Stimulated activated CD8-positive, alpha-beta memory T cell treated with anti-CD3 and anti-CD28 coated beads, Interleukin-7, amount 100 ng/mL, for 24 hours (primary cell): ENCODE measurements at places on chromosomes 11 and 22.

DNA sequence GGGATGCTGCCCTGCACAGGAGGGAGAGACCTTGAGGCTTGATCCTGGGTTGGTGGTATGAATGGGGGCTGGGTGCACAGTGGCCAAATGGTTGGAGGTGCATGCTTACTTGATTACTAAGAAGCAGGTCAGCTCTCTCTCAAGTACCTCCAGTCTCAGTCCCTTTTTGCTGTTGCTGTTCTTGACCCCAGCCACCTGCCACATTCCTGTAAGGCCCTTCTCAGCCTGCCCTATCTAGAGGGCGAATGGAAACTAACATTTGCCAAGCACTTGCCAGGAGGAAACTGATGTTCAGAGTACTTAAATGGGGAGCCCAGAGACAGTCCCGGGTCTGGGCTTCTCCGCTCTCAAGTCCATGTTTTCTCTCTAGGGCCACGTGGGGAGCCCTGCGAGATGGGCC, 39.9 kb downstream of the CABIN1 start:
- DNase-seq, result no peak

- no peak for DNase-seq
These were observed 23.6 kb downstream of the DUSP8 start for GRCh38 chr11:1548221-1549070.

- no peak for DNase-seq
These were observed 319.1 kb downstream of the BRD1 start for GRCh38 chr22:49508561-49508960.

DNA sequence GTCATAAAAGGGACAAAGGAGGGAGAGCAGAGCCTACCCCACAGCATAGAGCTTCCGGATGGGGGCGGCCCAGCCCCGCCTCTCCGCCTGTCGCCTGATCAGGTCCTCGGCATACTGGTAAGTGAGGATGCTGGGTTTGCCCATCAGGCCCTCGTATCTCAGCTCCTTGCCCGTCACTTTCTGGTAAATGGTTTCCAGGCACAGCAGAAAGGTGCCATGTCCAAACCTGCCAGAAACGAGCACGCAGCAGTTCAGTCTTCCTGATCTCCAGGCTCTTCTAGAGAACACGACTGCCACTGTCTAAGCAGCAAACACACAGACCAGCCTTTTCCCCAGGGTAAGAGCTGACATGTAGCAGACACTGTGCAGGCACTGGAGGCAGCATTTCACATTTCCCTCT, 17.4 kb upstream of the TMEM121B start:
- no peak for DNase-seq

GRCh38 chr22:49215840-49216239, 611.8 kb downstream of the BRD1 start:
- DNase-seq, result no peak

DNA sequence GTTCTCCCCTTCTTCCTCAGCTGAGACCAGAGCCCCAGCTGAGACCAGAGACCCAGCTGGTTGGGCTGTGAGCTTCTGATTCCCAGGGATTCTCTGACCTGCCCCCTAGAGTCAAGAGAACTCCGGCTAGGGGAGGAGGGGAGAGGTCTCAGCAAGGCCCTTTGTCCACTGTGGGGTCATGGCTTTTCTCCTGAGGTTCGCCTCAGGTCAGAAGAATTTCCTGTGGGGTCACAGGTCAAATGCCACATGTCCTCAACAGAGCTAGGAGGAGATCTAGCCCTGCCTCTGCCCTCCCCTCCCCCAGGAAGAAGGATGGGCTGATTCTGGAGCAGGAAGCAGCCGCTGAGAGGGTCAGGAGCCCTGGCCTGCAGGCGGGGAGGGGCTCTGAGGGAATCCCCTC, 23.7 kb downstream of the HTR3A start:
- DNase-seq, result no peak

DNA sequence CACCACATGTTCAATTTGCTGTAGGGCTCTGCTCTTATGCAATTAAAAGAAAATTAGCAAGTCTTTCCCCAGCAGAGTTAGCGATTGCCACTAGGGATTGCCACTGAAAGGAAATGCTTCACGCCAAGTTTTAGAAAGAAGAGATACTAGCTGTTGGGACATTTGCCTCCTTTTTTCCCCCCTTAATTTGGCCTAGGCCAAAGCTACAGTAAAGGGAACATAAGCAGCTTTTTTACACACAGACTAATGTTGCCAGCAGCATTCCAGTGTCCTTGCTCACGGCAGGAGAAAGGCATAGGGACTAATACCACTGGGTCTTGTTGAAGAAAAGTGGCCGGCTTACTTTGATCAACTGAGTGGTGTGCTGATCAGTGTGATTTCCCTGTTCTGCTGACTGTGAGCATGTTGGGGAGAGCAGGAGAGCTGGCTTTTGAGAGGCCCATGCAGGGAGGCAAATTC, 71.2 kb downstream of the PHF21A start:
- DNase-seq, result no peak

GRCh38 chr11:129423426-129423825, 47.8 kb downstream of the BARX2 start:
- no peak for DNase-seq

DNA sequence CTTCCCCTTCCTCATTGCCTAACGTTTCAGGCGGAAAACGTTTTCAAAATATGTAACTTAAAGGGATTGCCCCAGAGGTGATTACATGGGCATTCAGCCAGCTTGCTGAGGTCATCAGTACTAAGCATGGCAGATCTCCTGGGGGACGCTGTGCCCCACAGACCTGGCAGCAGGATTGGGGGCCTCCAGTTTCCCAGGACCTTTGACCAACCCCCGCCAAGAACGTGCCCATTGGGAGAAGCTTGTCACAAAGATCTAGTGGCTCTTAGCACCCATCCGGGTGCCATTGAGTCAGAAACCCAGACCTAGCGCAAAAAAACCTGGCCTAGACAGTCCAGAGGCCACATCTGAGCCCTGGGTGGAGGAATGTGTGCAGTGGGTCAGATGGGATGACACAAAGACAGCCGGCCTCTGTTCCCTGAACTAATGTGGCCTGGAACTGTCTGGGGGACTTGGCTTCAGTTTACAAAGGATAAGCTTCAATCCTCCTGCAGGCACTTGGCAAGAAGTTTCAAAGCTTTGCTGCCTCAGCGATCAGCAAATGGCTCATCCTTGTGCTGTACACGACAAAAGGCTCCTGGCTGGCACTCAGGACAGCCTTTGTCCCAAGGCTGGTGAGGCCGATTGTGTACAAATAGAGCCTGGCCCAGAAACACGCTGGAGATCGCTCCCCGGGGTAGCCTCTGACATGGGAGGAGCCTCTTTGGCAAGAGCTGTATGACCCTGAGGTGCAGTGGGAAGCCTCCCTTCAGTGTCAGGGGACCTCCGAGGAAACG, 9.5 kb downstream of the C1QTNF6 start:
- no peak for DNase-seq

- no peak for DNase-seq
These were observed 84.0 kb downstream of the SWAP70 start for GRCh38 chr11:9747828-9748227.

DNA sequence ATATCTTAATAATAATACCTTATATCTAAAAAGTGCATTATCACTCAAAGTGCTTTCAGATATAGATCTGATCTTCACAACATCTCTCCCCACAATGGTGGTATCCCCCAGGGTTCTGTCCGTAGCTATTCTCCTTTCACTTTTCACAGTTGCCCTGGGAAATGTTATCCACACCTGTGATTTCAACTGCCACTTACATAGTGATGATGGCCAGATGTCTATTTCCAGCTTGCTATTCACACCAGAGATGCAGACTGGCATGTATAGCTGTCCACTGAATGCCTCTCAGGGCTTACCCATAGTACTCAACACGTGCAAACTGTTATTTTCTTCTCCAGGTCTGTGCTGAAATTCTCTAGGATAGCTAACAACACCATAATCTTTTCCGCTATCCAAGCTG, 724.7 kb downstream of the DLG2 start:
- DNase-seq, result no peak

GRCh38 chr11:123286761-123287160, 91.7 kb upstream of the CLMP start:
- DNase-seq, result no peak

DNA sequence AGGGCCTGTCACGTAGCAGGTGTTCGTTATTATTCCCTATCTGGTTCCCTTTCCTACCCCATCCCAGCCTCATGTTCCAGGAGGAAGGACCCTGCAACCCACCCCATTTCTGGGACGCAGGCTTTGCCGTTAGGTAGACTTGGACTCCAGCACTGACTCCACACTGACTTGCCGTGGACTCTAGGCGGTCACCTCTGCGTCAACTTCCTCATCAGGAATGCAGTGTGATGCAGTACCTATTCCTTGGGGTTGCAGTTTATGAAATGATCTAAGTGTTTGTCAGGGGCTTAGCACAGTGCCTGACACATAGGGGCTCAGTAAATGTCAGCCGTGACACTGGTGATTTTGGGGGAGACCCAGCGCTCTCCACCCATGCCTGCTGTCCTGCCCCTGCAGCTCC, 16.8 kb downstream of the DGKZ start:
- DNase-seq, result no peak

DNA sequence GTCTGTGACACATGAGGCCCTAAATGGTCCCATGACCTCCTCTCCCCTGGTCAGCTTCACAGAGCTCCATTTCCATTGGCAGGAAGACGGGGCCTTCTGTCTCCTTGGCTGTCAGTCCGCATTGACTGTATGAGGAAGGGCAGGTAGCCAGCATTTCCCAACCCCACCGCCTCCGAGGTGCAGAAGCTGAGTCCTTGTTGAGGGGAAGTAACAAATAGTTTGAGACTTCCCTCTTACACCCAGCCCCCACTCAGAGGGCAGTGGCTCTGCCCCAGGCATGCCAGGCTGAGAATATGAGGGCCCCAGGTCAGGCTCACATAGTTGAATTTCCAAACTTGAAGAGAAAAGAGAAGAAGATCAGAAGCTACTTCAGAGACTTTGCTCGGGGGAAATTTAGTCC, 611.1 kb downstream of the BRD1 start:
- DNase-seq, result no peak

GRCh38 chr11:31646216-31646615, 136.6 kb downstream of the ELP4 start:
- no peak for DNase-seq

GRCh38 chr11:130001461-130002351, 929 bp downstream of the PRDM10 start:
- peak; percentile 4 for DNase-seq
